ENCODE measurements at places on chromosomes 2 and 18.
A peak's percentile ranks its signal among the peaks of the same experiment; 100 is the strongest.

- DNase-seq = no peak
Measured at GRCh38 chr2:46976556-46977279, 61.1 kb upstream of the MCFD2 start.

DNA sequence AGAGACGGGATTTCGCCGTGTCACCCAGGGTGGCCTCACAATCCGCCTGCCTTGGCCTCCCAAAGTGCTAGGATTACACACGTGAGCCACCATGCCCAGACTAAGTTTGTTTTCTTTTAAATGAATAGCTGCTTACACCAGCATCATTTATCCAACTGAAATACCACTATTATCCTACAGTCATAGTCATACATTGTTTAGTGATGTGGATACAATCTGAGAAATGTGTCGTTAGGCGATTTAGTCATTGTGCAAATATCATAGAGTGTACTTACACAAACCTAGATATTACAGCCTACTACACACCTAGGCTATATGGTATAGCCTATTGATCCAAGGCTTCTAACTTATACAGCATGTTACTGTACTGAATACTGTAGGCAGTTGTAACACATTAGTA lies 10.3 kb downstream of the ZC3H15 start:
- no peak for DNase-seq

GRCh38 chr2:26557244-26557925 lies 79.5 kb upstream of the OTOF start:
- no peak for DNase-seq

- DNase-seq = no peak
Measured at GRCh38 chr2:180219491-180219890, 212.4 kb upstream of the CWC22 start.

- no peak for DNase-seq
Measured at GRCh38 chr2:144671695-144672455, 152.0 kb upstream of the ZEB2 start.

DNA sequence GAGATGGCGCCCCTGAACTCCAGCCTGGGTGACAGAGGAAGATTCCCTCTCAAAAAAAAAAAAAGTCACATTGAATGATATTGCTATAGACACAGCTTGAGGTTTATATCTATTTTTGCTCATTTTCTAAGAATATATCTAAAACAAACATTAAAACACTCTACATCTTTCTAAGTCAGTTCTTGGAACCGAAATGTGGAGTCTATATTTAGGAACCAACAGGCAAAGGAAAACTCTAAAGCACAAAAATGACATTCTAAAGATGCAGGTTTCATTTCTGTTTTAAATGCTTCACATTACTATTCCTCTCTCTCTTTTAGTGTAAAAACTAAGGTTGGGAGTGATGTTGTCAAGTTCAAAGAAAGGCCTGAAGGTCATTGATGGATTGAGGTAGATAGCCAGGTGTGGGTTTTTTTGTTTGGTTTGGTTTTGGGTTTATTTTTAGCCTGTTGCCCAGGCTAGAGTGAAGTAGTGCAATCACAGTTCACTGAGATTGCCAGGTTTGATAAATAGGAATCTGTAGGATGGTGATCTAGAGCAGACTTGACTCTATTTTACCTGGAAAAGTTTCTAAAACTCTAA lies 194.0 kb upstream of the RBBP8 start:
- no peak for DNase-seq

DNA sequence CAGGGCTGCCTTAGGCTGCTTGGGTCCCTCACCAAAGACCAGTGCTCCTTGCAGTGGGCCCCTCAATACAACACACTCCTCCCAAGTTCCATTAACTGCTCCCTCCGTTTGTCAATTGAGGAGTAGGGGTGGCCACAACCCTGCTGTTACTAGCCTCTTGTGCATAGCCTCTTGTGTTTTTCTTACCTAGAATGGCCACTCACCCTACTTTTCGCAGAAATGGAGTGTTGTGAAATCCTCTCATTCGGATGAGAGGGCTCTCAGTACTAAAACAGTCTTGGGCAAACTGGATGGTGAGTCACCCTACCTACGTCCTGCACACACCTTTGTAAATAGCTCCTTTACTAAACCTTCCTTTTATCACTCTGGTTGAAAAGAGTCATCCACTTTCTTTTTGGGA lies 253.9 kb downstream of the OSR1 start:
- DNase-seq = no peak

DNA sequence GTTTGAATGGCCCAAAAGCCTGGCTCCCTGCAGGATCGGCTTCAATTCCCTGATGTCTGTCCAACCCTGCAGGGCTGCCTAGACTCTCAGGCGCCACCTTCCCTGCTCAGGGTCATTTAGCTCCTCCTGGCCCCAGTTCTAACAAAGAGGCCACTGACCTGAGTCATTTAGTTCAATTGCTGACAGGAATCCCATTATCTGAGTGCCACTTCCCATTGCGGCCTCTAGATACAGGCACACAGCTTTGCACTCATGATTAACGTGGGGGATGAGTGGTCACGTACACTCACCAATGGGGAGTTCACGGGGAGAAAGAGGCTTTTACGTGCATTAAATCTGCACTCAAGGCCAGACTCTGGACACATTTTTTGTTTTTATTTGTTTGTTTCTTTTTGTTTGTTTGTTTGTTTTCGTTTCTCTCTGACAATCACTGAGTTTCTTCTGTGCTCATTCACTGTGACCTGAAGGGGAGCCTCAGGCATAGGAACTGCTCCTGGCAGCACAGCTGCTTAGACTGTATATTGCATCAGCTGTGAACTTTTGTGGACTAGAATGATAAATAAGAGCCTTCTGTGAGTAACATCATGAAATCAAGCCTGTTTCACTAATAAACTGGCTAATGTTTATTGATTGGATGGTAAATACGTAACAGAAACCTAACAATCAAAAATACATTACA lies 118.9 kb upstream of the CTNNA2 start:
- no peak for DNase-seq

- DNase-seq = no peak
Measured at GRCh38 chr2:207983641-207984042, 41.7 kb downstream of the PLEKHM3 start.

GRCh38 chr2:69837533-69837932 lies 8.1 kb downstream of the GMCL1 start:
- DNase-seq = no peak

DNA sequence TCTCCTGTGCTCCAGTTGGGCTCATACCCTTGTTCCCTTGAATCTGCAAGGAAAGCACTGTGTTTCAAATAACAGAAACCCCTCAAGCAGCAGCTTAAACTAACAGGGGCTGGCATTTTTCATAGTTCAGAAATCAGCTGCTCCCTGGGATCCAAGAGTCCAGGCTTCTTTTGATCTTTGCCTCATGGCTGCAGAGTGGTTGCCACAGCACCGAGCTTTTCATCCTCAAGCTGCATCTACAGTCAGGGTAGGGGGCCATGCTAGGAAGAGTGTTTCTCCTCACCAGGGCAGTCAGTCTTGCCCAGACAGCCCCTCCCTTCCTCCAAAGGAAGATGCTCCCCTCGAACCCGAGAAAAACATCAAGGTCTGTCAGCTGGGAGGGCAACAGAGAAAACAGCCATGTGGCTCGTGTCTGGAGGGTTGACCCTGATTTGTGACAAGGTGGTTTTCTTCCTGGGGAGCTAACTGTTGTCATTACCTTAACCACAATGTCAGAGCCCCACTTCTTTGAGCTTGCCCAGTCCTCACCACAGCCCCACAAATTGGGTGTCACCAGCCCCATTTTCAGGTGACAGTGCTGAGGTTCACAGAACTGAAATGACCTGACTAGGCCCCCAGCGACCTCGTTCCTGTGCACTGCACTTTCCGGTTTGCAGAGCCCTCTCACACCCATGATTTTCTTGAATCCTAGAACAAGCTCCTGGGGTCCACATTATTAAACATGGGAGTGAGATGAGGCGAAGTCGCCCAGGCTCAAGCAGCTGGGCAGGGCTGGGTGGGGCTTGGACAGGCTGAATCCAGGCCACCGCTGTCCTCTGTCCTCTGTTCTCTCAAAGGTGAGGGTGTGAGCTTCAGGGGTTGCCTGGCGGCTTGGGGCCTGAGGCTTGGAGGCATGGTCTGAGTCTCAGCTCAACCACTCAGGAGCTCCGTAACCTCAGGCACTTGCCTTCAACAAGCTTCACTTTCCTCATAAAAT lies 21.9 kb downstream of the ATOH8 start:
- no peak for DNase-seq

GRCh38 chr2:45586600-45586999 lies 24.5 kb downstream of the SRBD1 start:
- DNase-seq = no peak

DNA sequence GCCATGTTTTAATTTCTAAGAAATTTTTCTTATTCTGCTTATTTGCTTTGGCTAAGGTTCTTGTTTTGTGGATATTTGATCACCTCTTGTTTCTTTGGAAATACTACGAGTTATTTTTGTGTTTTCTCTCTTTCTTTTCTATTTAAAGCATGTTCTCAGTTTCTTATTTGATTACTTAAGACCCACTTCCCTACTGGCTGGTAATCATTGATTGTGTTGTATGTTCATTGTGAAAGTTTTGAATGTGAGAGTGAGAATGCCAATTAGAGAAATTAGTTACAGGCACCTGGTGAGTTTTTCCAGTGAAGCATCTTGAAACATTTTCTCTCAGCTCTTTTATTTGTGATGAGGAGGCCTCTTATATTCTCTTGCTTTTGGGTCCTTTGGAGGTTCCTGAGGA lies 226.7 kb upstream of the MC4R start:
- DNase-seq = no peak

DNA sequence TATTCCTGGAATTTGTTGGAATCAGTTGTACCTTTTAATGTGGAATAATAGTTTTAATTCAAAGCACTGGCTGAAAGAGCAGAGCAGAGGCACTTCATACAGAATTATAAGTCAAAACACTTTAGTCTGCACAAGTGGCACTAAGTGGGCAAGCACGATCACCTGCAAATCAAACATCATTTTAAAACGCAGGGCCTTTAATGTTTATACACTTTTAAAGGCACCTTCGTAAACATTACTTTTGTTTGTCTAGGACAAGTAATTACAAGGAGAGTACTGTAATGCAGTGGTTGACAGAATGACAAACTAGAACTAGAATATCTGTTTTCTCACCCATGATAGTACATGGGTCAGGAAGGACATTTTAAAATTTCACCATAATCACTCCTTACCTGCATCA lies 36.4 kb downstream of the LANCL1 start:
- DNase-seq = no peak

DNA sequence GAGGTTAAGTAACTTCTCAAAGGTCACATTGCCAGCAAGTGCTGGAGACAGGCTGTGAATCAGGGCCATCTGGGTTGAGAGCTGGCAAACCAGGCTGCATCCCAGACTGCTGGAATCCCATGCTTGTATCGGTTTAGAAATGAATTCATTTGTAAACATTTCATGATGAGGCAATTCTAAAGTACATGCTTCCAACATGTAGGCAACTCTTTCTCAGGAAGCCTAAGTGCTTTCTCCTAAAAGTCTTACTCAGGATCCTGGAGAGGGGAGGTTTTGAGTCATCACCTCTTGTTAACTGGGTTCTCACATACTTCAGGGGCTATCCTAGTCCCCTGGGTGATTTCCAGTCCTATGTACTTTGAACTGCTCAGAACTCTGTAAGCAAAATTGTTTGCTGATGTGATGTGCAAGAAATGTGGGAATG lies 416.5 kb downstream of the MEIS1 start:
- peak; percentile 71 for DNase-seq

GRCh38 chr18:37516361-37516853 lies 49.2 kb downstream of the CELF4 start:
- no peak for DNase-seq

DNA sequence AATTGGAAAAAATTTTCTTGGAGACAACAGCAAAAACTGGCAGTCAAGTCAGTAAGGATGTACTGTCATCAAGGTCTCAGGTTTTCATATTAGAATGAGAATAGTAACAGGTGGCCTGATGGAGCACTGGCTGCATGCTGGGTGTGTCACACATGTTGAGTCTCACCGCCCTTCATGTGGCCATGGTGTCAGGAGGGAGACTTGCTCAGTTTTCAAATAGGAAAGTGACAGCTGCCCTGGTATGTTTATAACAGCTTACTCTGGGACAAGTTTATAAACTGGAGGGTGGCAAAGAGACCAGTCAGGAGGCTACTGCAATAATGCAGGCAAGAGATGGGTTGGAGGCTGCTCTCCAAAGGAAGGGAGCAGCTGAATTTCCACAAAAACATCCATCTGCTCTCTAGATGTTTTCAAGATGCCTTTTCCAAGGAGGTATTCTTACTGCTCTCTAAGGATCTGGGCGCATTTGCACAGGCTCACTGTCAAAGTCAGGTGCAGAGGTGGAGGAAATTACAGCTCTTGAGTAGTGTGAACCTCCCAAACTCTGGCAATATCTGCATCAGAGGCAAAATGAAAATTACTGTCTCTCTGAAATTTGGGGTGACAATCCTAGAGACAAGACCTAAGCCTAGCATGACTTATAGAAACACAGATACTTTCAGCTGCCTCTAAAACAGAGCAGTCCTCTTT lies 321.9 kb upstream of the RAB12 start:
- no peak for DNase-seq

GRCh38 chr2:54526226-54526879 lies 70.2 kb downstream of the SPTBN1 start:
- no peak for DNase-seq

GRCh38 chr18:75199327-75199726 lies 9.6 kb downstream of the PTGR3 start:
- DNase-seq = no peak

GRCh38 chr2:241479026-241479898 lies 29.1 kb downstream of the STK25 start:
- no peak for DNase-seq

GRCh38 chr2:180660881-180661685 lies 319.3 kb upstream of the UBE2E3 start:
- DNase-seq = no peak

DNA sequence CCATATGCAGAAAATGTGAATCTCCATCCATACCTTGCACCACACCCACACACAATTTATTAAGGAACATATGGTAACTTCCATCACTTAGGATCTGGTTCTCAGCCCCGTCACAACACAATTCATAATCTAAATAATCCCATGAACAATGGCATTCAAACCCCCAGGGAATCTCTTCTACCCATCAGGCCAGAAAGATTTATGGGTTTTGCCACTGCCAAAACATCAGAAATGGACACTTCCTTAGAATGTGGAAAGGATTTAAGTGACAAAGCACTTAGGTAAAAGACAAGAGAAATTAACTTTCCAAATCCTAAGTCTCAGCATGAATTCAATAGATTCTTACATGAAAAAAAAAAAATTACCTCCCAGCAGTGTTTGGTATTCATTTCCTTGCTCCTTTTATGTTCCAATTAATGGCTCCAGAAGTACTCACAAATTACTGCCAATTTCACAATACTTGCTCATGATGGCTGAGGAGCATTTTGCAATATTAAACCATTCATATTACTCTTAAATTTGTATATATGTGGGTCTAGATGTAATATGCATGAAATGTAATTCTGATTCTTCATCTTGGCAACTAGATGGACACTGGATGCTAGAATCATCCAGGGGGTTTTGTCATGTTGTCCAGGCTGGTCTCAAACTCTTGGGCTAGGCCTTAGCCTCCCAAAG lies 56.5 kb upstream of the TMEM247 start:
- DNase-seq = no peak

DNA sequence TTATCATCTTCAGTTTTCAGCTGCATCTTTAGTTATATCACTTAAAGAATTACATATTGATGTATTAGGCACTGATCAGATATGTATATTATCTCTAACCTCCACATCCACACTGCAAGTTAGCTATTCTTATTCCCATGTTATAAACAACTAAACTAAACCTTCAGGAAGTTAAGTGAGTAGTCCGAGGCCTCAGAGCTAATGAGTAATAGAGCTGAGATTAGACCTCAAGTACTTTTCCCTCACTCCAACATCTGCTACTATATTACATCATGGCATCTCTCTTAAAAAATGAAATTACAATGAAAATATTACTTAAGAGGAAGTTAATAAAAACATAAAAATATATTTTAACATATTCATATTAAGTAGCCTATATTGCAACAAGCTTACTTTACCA lies 183.6 kb upstream of the MAP2 start:
- no peak for DNase-seq

Measured in AG09319 (cell line).